ENCODE measurements at places on chromosomes 1 and 21. TPM values are rescaled to one million over a fixed set of nuclear protein-coding genes. Genes with fewer than 3 reads are reported as not detected.

The TEDDM1 gene
- not detected for total RNA-seq

The CCDC181 gene
- total RNA-seq = 1.0 TPM

The DIRAS3 gene
- 3.7 TPM for total RNA-seq

The TRNP1 gene
- total RNA-seq = 3.6 TPM

The FLG2 gene
- total RNA-seq = not detected

The CTTNBP2NL gene
- total RNA-seq = 21.5 TPM

The PTPRF gene
- 24.7 TPM for total RNA-seq

The LCE1B gene
- total RNA-seq = not detected

The KCNT2 gene
- 5.0 TPM for total RNA-seq

The DIPK1A gene
- total RNA-seq = 28.4 TPM

The C21orf58 gene
- 2.7 TPM for total RNA-seq

The CLCNKA gene
- total RNA-seq = 2.9 TPM

The FOXO6 gene
- total RNA-seq = 7.6 TPM

The OR2T4 gene
- not detected for total RNA-seq

The AJAP1 gene
- 2.0 TPM for total RNA-seq

The GOLT1A gene
- not detected for total RNA-seq

The ITLN1 gene
- total RNA-seq = not detected

The ADAM30 gene
- not detected for total RNA-seq

The PROX1 gene
- total RNA-seq = 4.1 TPM

The TMEM39B gene
- 1.0 TPM for total RNA-seq

The PROK1 gene
- not detected for total RNA-seq

The MAP1LC3C gene
- total RNA-seq = 5.9 TPM

The ZBED6 gene
- total RNA-seq = 63.2 TPM

DNA sequence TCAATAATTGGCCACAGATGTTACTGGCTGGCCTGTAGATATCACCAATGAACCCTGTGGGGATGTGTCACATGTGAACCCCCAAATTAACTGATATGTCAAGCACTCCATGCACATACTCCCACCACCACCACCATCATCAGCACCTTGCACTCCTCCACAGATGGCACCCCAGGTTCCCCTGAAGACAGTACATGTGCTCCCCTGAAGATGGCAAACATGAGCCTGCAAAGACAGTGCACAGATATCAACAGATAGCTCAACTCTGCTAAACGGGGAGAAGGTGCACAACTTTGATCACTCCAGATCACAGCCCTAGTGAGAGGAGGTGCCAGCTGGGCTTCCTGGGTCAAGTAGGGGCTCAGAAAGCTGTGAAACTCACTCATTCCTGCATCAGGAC is 74.4 kb downstream of the CLCA4 start:
- DNase-seq = no peak

DNA sequence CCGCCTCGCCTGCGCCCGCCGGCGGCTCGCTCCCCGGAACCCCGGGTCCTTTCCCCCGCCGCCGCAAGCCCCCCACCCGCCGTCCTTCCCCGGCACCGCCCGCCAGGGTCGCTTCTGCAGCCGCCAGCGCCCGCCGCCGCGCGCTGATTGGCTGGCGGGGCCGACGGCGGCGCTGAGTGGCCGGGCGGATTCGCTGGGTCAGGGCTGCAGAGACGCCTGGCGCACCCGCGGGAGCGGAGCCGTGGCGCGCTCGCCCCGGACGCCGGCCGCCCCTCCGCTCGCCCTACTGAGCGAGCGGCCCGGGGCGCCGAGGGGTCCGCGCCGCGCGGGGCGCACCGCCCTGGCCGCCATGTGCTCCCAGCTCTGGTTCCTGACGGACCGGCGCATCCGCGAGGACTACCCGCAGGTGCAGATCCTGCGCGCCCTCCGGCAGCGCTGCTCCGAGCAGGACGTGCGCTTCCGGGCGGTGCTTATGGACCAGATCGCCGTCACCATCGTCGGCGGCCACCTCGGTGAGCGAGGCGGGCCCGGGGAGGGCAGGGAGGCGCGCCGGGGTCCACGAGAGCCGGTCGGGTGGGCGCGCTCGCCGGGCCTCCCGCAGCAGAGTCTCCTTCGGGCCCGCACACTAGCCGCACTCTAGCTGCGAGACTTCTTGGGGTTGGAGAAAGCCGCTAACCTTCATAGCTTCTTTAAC is at the start of gene RIMKLA:
RIMKLA (plus strand) TSS at position 207 of the 694 bp plus-strand sequence; CDS start at position 350, 143 bp downstream.
- DNase-seq = no peak

GRCh38 chr1:235329139-235329902 is 951 bp downstream of the GGPS1 start:
- DNase-seq = peak; percentile 20

DNA sequence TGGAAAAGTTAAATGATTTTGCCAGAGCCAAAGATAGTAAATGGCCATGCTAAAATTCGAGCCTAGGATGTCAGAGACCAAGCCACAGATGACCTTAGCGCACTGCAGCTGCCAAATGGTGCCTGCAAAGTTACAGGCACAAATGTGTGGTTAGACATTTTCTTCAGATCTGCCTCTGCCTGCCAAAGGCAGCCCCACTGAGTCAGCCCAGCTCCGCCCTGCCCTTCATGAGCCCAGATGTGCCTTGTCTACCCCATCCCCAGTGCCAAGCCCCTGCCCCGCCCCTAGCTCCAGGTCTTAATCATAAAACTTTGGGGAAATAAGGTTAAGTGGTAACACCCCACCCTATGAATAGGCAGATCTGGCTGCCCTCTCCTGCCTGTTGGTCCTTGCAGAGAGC is 105.9 kb downstream of the DTL start:
- no peak for DNase-seq

GRCh38 chr1:52460694-52461093 is 56.3 kb downstream of the PRPF38A start:
- DNase-seq = no peak

GRCh38 chr1:198723127-198723526 is 84.3 kb downstream of the PTPRC start:
- no peak for DNase-seq

- DNase-seq = no peak
Measured at GRCh38 chr1:160723332-160723731, 11.7 kb upstream of the CD48 start.

GRCh38 chr1:153577138-153577537 is 11.5 kb upstream of the S100A2 start:
- no peak for DNase-seq

DNA sequence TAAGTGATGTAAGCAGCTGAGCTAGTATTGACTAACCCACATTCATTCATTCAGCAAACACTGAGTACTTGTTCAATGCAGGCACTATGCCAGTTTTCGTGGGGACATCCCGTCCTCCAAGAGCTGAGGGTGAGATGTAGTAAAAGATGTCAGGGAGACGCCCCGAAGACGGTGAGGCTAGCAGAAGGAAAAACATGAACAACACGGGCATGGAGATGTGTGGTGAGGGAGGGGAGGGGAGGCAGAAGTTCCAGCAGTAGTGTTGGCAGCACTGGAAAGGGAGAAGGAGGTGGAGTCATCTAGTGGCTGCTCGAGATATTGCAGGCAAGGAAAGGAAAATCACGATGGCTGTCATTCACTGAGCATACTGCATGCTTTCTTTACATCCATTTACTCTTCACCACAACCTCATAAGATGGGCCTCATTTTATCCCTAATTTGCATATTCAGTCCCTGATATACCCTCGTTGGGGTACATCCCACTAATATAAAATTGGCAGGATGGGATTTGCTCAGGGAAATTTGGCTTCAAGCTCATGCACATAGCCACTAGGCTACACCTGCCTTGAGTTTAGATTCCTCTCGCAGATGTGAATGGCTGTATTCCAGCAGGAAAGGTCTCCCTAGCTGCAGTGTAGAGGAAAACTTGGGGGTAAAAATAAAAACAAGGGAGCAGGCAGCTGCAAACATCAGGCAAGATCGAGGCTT is 14.5 kb downstream of the PDZK1IP1 start:
- DNase-seq = no peak

GRCh38 chr1:192958871-192959270 is 100.3 kb downstream of the UCHL5 start:
- DNase-seq = no peak

DNA sequence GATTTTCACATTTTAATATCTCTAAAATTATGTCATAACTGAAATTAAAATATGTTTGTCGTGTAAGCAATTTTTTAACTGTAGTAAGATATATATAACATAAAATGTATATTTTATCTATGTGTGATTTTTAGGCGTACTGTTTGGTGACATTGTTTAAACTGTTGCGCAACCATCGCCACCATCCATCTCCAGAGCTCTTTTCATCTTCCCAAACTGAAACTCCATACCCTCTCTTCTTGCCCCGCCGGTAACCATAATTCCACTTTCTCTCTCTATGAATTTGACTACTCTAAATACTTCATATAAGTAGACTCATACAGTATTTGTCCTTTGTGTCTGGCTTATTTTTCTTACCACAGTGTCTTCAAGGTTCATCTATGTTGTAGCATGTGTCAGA is 66.4 kb downstream of the DDX20 start:
- no peak for DNase-seq

DNA sequence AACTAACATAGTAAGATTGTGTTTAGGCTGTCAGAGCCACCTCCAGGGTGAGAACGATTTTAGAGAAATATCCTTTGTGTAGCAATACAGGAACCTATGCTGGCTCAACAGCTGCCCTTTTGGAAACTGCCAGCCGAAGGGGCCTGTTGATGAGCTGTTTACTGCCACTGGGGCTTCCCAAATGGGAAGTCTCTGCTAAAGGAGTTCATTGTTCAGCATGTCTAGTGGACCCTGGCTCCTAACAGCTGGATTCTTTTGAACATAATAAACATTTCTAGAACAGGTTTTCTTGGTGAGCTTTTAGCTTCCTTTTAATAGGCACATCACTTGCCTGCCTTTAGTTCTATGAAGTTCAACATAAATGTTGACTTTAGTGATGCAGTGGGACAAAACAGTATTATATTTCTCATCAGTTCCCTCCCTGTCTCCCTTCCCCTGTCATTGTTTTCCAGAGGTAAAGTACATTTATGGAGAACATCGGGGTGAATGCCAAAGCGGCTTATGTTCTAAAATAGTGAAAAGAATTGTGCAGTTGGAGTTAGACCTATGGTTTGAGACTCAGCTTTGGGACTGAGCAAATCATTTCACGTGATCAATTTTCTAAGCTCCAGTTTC is 57.4 kb downstream of the UCK2 start:
- no peak for DNase-seq

DNA sequence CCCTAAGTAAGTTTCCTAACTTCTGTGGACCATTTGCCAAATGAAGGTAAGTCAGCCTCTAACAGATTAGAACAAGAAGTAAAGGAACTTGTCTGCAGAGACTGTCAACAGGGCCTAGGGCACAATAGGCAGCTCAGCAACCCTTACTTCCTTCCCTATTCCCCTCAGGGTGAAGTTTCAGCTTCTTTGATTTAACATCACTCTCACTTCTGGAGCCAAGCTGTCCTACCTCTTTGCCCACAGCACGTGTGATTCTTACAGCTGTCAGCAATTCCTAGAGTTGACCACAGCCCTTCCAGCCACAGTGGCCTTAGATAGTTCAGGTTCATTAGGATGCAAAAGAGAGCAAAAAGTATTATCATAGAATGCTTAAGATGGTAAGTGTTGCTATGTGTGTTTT is 7.6 kb upstream of the EIF4G3 start:
- no peak for DNase-seq

- no peak for DNase-seq
Measured at GRCh38 chr1:209207126-209207700, 376.3 kb upstream of the CAMK1G start.

GRCh38 chr21:28624626-28625025 is 368.1 kb downstream of the LTN1 start:
- no peak for DNase-seq

GRCh38 chr1:213060836-213061235 is 9.8 kb downstream of the RPS6KC1 start:
- no peak for DNase-seq

- no peak for DNase-seq
Measured at GRCh38 chr1:226892524-226892875, 22.1 kb downstream of the PSEN2 start.

- no peak for DNase-seq
Measured at GRCh38 chr1:26779098-26779668, 8.6 kb upstream of the PIGV start.

- DNase-seq = no peak
Measured at GRCh38 chr1:33588726-33589125, 116.3 kb downstream of the ZSCAN20 start.

DNA sequence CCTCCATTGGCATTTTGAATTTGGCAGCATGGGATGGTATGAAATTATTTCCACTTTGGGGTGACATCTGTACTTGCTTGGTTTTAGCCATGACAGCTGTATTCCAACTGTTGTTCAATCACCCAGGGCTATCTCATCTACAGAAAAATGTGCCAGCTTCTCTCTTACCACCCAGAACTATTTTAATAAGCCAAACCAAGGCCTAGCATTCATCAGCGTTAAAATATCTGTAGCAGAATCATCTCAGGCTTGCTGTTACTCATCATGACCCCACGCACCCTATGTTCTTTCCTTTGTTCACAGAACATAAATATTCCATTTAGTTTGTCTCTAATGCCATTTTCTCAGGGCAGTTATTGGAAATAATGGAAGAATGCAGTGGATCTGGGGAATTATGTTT is 49.8 kb downstream of the GIPC2 start:
- DNase-seq = no peak

GRCh38 chr1:177368255-177368654 is 197.5 kb downstream of the BRINP2 start:
- DNase-seq = no peak

- no peak for DNase-seq
Measured at GRCh38 chr1:110718452-110718851, 43.7 kb upstream of the KCNA3 start.

DNA sequence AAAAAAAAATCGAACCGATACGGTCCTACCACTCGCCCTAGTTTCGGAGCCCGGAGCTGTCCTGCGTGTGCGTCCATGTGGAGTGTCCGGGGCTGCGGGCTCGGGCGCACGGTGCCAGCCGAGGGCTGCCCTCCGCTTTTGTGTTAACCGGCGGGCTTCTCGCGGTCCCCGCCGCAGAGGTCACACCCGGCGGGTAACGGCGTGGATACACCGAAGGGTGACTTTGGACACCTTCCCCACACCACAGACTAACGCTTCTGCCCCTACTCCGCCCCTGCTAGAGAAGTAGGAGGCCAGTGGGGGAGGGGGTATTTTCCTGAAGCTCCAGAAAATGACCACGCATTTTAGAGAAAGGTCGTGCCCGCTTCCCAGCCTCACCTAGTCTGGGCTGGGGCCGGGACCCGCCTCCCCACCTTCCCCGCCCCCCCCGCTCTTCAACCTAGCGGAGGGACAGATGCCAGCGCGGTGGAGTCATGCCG is 609 bp upstream of the ATF3 start:
- DNase-seq = no peak

DNA sequence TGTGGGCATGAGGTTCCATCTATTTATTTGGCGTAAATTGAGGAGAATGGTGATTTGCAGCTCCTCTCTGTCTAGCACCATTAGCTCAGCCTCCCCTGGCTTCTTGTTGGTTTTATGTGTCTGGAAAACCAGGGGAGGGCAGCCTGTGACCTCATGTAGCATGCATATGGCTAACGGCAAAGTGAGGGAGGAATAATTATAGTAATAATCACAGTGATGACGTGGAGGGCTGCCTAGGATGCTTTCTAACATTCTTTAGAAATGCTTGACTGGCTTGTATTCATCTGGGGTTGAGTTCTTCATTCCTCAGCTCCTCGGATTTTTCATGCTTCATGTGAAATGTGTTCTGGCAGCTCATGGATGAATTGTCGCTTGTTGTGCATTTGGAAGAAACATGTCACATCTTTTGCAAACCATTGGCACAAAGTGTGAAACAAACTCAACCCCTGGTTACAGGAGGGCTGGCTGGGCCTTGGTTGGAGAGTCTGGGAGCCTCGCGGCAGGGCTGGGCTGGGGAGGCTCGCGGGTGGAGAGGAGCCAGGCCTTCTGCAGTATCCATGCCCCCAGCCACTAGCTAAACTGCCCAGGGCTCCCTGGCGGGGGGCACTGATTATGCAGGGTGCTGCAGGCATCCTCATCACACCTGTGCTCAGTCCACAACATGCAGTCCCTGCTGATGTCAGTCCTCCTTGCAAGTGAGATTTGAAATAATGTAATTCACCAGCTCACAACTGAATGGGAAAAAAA is 149.6 kb downstream of the DISC1 start:
- no peak for DNase-seq
